ENCODE measurements at places on chromosomes 7 and 10.

DNA sequence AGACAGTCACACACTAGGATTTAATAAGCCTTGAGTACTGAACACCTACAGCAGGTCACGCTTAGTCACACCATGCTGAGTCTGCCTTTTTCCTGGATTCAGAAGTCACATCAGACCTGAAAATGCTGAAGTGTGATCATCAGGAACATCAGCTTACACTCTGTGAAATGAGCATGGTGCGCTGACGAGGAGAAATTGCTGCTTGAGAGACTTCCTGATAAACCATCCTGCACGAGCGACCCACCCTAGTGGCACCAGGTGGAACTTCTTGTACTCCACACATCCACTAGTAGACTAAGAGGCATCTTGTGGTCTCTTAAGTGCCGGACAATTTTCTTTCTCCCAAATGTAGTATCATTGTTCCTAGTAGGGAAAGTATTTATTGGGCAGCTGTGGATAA, 51.8 kb upstream of the MRLN start:
- DNase-seq: no peak

DNA sequence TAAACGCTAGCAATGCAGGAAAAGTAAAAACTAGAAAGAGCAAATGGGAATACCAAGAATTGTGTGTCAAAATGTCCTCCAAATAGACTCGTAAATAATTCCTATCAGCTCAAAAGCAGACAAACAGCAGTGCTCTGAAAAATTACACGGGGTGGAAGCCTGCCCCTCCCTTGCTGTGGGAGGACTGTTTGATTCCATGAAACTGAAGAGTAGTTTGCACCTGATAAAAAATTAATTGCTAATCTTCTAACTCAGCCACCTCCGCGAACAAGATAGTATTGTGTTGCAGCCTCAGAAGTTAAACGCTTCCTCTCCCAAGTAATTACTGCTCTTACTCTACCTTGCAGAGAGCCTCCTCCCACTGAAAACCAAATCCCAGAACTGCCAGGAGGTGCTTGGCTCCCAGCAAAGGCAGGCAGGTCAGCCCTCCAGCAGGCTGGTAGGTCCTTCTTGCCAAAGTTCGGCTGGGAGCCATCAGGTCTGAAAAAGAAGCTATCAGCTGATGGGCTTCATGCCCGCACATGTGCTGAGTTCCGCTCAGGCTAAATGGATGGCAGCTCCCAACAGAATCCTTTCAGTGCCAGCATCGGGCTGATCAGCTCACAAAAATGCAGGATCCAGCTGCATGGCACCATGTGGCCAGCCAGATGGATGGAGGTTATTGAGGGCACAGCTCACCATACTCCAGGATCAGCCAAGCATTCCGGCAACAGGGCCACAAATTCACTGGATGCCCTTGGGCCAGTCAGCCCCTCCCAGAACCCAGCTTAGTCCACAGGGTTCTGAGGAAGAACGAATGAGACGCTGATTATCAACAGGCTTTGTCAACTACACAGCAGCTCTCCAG, 37.1 kb downstream of the MAD1L1 start:
- no peak for DNase-seq

GRCh38 chr10:110170142-110170971, 37.0 kb upstream of the MXI1 start:
- DNase-seq: no peak

- DNase-seq: no peak
Measured at GRCh38 chr7:17013204-17013603, 131.4 kb upstream of the AGR3 start.

DNA sequence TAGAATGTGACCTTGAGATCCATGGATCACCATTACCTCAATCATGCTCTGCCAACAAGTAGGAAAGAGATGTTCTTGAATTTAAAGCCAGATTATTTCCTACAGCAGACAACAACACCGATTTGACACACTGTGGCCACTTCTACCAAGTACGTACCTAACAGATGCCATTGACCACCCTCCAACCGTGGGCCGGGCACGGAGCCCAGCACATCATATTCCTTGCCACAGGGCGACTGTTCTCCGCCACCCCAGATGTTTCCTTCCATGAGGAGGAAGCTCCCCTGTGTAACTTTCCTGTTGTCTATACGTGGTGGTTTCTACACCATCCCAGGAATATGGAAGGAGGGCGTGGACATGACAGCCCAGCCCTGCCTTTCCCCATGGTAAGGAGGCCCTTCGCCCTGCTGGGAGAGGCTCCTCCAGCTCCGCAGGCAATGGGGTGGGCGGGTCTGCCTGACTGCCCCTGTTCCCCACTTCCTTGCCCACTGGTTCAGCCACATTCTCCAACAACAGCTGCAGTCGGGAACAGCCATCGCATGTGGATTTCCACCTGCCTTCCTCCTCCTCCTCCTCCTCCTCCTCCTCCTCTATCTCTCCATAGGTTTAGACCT, 7.2 kb downstream of the CHST15 start:
- no peak for DNase-seq

- DNase-seq: no peak
Measured at GRCh38 chr10:100158044-100158805, 27.6 kb downstream of the ERLIN1 start.

- DNase-seq: no peak
Measured at GRCh38 chr10:110498982-110499795, 1.5 kb downstream of the DUSP5 start.

DNA sequence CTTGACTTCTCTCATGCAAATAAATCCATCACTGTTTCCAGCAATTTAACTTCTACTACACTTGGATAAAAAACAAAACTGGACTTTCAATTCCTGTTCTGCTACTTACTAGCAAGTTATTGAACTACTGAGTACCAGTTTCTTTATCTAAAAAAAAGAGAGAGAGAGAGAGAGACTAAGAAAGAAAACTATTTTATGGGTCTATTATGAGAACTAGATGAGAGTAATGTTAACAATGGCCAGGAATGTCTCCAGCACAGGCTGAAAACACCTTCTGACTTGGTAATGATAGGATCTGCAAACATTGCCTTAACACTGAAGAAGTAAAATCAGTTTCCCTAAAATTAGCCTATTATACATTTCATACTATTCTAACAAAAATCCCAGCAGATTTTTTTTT, 5.2 kb downstream of the TSPAN12 start:
- no peak for DNase-seq

DNA sequence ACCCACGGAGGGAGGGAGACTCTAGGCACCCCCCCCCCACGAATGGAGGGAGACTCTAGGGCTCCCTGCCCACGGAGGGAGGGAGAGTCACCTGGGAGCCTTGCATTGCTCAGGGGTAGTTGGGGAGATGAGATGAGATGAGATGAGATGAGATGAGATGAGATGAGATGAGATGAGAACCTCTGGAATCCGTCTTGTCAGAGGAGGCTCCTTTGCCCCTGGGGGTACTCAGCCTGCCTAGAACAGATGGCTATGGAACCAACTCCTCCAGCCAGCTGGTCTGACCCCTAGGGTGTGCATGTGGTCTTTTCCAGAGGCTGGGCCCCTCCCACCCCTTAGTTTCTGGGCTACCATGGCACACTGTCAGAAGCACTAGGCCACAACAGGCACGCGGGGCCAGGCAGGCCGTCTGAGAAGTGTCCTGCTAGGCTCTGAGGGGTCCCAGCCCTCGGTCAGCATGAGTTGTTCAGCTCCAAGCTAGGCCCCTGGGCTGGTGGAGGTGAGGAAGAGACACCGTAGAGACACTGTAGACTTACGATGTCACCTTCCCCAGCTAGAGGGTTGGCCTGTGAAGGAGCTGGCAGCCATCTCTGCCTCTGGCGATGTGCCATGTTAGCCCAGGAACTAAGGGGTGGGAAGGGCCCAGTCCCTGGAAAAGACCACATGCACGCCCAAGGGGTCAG, 8.8 kb downstream of the TSPAN15 start:
- no peak for DNase-seq

DNA sequence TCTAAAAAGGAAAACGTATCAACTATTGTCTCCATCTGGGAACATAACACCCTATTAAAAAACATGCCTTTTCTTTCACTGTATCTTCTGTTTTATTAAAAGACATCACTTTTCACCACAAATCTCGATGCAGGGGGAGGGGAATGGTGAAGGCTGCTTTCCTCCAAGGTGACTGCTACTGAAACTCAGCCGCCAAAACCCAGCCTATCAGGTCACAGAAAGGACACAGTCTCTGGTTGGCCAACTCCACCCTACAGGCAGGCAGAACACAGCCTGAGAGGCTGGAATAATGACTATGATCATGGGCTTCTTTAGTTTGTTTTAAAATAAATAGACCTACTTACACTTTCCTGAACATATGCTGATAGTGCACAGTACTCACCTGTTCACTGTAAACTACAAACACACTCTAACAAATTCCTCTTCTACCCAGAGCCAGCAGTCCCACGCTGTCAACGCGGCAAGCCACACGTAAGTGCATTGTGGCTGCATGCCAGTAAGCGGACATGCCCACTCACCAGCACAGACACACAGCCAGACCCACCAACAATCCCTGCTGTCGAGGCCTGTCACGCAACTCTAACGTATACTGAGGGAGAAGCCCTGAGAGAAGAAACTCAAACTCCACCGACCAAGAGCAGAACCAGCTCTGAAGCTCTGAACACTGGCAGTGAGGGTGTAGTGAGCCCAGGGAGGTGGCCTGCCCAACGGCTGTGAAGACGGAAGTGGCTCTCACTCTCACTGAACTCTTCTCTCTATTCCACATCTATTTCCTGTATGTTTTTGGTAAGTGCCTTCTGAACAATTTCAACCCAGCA, 41.8 kb downstream of the NCAPG2 start:
- DNase-seq: no peak

DNA sequence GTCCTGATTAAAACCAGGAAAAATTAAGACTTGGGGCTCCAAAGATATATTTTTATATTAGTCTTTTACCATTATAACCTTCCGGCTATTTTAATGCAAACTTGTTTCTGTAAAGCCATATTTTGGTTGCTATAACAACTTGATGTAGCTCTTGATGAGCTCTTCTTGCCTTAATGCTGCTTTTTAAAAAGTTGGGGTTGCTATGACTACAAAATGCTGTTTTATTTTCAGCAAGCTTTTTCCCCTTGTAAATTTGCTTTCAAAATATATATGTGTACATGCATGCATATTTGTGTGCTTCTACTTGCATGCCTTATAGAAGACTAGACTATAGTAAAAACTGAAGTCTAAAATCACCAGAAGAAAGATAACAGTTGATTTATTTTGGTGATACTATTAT, 99.7 kb downstream of the CSTF2T start:
- no peak for DNase-seq

DNA sequence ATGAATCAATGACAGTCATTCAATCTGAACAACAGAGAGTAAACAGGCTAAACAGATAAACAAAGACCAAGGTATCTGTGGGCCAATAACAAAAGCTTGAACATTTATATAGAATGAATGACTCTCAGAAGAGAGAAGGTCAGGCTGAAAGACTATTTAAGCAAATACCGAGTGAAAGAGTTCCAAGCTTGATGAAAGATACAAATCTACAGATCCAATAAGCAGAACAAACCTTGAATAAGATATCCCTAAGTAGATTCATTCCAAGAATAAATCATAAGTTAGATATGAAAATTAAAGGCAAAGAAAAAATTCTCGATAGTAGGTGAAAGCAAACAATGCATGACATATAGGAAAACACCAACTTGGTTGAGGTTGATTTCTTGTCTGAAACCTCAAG, 376.4 kb upstream of the IGFBP3 start:
- no peak for DNase-seq

- DNase-seq: no peak
Measured at GRCh38 chr10:131062621-131063260, 248.8 kb downstream of the TCERG1L start.

DNA sequence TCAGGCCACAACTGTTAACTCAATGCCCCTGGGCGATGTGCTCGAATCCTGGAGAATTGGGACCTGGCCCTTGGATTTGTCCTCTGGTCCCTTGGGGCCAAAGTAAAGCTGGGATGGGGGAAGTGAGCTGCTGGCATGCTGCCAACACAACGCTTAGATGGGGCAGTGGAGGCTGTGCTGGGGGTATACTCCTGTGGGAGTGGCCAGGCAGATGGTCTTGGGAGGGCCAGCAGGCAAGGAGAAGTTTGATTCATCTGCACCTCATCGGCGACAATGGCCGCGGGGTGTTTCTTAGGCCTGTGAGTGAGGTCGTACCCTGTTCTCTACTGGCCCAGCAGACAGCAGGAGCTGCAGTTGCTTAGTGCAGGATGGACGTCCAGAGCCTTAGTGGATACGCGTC, 139.0 kb upstream of the MTPN start:
- DNase-seq: no peak

DNA sequence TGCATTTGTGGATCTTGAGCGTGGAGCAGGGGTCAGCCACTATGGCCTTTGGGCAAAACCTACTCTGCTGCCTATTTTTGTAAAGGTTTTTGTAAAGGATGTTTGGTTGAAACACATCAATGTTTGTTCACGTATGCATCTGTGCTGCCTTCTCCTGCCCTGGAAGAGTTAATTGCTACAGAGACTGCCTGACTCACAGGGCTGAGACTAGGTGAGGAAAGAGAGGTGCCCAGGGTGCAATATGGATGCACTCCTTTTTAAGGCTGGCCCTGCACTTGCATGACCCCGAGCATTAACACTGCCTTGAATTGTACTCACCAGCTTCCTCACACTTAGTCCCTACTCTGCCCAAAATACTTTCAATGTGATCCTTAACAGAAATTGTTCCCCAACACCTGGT, 20.9 kb upstream of the NAMPT start:
- no peak for DNase-seq

DNA sequence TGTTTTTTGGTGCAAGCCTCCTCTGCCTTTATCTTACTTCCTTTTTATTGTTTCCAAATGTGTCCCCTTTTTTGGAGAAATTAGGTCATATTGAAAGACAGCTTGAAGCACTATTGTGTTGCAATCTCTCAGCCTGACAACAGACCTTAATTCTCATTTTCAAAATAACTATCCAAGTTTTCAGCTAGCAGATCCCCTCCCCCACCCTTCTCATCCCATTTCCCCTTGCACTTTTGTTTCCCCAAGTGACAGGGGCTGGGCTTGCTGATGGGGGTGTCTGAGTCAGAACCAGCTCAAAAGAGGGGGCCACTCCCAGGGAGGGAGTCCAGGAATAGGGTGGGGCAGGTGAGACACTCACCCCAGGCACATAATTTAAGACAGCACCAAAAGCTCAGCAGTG, 75.3 kb downstream of the MKI67 start:
- no peak for DNase-seq

DNA sequence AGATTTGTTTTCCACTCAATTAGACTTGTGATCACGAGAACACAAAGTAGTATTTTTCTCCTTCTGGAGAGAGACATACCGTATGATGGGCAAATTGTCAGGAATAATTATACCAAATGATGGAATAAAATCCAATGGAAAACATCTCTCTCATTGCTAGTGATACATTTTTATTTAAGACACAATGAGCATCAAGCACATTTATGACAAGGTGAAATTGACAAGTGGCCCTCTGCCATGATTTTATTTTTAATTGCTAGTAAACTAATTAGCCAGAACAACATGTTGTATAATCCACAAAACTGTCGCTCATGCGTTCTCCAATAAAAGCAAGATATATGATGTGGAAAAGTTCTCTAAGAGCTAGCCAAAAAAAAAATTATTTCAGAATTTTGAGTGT, 620.8 kb downstream of the AUTS2 start:
- DNase-seq: no peak

GRCh38 chr10:60331886-60332285, 57.8 kb downstream of the ANK3 start:
- no peak for DNase-seq

All from memory B cell (primary cell).